Inflammatory macrophage treated with lipopolysaccharide for 1 hour (primary cell): ENCODE measurements at places on chromosomes 7 and 10.

GRCh38 chr10:46255801-46256747 lies 30.7 kb upstream of the ANTXRL start:
- peak; percentile 65 for DNase-seq

GRCh38 chr10:20740120-20740519 lies 157.0 kb downstream of the NEBL start:
- no peak for DNase-seq

GRCh38 chr7:130865408-130866236 lies 131.6 kb upstream of the KLF14 start:
- no peak for DNase-seq

DNA sequence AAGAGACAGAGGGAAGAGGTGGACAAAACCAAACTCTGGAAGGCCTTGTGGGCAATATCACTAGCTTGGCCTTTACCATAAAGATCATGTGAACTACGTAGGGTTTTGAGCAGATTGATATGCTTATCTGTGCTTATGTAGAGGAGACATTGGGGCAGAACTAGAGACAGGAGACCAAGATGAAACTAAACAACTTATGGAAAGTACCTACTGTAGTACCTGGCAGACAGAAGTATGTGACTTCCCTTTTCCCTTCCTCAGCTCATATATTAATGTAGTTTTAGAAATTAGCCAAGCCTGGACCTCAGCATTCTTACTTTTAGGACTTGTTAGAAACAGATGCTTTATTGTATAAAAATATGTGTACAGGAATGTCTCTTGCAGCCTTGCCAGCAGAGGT lies 14.0 kb upstream of the IL6 start:
- no peak for DNase-seq

DNA sequence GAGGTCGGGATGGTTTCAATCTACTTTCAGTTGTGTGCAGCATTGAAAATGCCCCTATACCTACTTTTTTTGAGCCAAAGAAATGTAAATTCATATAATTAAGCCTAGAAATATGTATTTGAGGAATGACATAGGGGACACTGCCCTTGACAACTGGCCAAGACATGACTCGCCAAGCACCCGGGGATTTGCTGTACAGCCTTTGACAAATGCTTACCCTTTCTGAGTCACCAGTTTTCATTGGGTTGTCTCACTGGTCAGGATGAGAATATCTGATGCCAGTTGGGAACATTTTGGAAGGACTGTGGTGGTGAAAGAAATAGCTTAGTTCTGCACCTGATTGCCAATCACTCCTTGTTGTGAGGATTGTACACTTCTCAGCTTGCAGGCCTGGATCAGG lies 166.8 kb upstream of the HABP2 start:
- DNase-seq = peak; percentile 60

DNA sequence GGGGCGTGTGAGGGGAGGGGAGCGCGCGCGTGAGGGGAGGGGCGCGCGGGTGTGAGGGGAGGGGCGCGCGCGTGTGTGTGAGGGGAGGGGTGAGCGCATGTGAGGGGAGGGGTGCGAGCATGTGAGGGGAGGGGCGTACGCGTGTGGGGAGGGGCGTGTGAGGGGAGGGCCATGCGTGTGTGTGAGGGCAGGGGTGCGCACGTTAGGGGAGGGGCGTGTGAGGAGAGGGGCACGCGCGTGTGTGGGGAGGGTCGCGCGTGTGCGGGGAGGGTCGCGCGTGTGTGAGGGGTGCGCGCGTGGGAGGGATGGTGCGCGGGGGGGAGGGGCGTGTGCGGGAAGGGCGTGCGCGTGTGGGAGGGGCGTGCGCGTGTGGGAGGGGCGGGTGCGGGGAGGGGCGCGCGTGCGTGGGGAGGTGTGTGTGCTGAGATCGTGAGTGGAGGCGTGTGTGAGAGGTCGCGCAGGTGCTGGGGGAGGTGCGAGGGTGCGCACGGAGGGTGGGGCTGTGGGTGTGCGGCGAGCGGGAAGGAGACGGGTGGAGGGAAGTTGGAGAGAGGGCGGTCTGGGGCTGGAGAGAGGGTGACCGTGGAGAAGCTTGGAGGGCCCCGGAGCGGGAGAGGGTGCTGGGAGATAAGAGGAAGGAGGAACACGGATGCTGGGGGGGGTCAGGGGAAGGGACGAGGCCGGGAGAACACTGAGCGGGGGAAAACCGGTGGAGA lies 19.7 kb downstream of the MXI1 start:
- DNase-seq = peak; percentile 29

GRCh38 chr7:3928727-3929515 lies 627.9 kb downstream of the SDK1 start:
- DNase-seq = no peak

DNA sequence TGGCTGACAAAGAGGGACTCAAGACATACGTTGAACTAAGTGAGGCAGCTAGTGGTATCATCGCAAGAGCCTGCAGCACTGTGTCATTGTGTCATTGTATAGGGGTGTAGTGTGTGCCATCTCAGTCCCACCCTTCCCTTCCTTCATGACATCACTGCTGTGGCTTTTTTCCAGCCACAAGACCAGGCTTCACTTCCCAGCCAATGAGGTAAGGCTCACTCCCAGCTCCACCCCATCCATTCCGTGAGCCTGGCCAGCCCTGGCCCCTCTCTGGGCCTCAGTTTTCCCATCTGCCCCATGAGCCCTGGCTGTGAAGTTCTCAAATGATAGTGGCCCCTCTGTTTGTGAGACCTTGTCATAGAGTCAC lies 134.3 kb upstream of the ZMIZ1 start:
- DNase-seq = no peak

DNA sequence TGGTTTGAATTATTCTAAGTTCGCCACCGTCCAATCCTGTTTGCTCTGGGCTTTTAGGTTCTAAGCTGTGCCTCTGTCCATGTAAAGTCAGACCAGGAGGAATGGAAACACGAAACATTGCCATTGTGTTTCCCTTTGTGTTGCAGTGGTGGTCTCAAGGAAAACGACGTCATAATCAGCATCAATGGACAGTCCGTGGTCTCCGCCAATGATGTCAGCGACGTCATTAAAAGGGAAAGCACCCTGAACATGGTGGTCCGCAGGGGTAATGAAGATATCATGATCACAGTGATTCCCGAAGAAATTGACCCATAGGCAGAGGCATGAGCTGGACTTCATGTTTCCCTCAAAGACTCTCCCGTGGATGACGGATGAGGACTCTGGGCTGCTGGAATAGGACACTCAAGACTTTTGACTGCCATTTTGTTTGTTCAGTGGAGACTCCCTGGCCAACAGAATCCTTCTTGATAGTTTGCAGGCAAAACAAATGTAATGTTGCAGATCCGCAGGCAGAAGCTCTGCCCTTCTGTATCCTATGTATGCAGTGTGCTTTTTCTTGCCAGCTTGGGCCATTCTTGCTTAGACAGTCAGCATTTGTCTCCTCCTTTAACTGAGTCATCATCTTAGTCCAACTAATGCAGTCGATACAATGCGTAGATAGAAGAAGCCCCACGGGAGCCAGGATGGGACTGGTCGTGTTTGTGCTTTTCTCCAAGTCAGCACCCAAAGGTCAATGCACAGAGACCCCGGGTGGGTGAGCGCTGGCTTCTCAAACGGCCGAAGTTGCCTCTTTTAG lies 46.3 kb upstream of the DMBT1 start:
- DNase-seq = no peak

DNA sequence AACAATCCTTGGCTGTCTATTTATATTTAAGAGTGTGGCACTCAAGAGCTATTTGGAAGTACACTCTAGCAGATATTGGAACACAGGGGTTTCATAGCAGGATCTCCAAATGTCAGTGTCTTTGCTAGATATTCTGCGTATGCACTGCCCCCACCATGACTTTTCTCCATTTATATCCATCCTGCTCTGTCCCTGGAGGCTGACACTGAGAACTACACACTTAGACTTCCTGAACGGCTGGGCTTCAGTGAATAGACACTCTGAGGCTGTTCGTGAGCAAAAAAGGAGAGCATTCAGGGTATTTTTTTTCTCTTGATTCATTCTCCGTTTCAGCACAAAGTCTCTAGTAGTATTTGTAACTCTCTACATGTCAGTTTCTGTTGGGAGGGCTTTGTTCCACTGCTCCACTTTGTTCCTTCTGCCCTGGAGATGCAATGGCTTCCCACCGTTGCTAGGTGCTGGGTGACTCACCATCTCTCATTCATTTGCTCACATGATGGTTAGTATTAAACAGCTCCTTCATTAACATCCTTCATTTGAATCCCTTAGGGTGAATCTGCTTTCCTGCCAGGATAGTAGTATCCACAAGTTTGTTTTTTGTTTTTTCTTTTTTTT lies 155.9 kb upstream of the SLC13A1 start:
- no peak for DNase-seq

GRCh38 chr7:149071641-149072437 lies 18.7 kb downstream of the ZNF786 start:
- peak; percentile 55 for DNase-seq

DNA sequence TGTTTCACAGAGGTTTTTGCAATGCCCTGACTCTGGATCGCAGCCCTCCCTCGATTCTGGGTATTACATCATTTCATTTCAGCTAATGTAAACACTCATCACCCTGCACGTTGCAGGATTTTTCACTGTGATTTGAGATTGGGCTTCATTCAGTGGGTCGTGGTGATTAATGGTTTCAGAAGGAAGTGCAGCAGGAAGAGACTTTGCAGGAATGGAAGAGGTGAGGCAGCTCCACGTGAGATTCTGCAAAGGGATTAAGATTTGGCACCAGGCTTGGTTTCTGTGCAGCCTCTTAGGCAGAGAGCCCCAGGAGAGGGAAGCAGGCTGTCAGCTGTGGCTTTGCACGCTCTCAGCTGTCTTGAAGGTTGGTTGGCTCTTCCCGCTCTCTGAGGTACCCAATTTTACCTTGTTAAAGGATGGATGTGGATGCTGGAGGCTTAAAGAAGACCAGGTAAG lies 95.2 kb downstream of the PLCE1 start:
- no peak for DNase-seq

GRCh38 chr10:17655009-17655408 lies 11.1 kb downstream of the STAM start:
- DNase-seq = no peak

- no peak for DNase-seq
Observed at GRCh38 chr7:119900996-119901672, 371.8 kb upstream of the KCND2 start.

DNA sequence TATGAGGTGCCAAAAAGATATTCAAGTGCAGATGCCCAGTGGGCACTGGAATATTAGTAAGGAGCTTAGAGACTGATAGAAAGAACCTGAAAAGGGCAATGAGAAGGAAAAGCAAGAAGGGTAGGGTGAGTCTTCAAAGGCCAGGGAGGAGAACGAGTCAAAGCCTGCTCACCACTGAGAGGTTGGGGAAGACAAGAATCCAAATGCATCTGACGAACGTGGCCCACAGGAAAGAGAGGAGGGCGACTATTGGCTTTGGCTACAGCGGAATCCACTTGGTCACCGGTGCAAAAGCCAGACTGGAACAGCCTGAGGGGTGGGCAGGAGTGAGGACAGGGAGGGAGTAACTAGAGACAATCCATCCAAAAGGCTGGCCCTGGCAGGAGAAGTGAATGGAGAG lies 216.7 kb upstream of the KLF14 start:
- no peak for DNase-seq

GRCh38 chr10:132347211-132347930 lies 15.4 kb downstream of the LRRC27 start:
- DNase-seq = no peak

- no peak for DNase-seq
Observed at GRCh38 chr10:44992070-44992731, 8.5 kb upstream of the ZNF22 start.

DNA sequence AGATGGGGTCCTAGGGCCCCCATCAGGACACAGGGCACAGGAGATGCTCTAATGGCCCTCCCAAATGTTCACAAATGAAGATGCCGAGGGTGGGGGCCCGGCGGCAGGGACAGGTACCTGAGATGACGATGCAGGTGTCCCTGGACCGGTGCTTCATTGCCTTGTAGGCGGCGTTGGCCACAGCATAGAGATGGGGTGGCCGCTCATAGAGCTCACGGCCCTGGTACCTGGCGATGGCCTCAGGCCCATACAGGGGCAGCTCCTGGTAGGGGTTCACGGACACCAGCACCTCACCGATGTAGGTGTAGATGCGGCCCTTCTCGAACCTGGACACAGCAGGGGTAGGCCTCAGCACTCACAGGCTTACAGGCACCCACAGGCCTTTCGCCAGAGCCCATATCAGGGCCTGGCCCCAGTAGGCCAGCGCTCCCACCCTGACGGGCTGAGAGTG lies 2.0 kb downstream of the MYO1G start:
- no peak for DNase-seq

GRCh38 chr7:155409980-155410379 lies 47.9 kb upstream of the EN2 start:
- no peak for DNase-seq

- DNase-seq = peak; percentile 14
Observed at GRCh38 chr7:56097700-56098099, 4.9 kb upstream of the PHKG1 start.

GRCh38 chr7:158268816-158269535 lies 318.6 kb downstream of the PTPRN2 start:
- DNase-seq = no peak

- DNase-seq = no peak
Observed at GRCh38 chr10:77970869-77971803, 44.6 kb upstream of the DLG5 start.

DNA sequence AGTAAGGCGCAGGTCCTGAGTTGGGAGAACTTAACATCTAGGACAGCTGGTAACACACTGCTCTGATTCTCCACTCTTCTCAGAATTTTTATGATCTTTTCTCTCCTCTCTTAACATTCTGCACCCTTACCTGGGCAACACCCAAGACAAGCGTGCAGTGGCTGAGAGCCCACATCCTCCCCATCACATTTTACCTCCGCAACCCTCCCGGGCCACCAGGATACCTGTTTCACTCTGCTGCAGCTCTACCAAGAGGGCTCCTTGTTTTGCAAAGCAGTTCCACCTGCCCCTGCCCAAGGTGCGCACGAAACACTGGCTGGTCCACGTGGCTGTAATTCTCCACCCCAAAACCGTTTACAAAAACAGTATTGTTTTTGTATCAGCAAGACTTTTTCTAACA lies 81.5 kb downstream of the ITIH5 start:
- DNase-seq = no peak

DNA sequence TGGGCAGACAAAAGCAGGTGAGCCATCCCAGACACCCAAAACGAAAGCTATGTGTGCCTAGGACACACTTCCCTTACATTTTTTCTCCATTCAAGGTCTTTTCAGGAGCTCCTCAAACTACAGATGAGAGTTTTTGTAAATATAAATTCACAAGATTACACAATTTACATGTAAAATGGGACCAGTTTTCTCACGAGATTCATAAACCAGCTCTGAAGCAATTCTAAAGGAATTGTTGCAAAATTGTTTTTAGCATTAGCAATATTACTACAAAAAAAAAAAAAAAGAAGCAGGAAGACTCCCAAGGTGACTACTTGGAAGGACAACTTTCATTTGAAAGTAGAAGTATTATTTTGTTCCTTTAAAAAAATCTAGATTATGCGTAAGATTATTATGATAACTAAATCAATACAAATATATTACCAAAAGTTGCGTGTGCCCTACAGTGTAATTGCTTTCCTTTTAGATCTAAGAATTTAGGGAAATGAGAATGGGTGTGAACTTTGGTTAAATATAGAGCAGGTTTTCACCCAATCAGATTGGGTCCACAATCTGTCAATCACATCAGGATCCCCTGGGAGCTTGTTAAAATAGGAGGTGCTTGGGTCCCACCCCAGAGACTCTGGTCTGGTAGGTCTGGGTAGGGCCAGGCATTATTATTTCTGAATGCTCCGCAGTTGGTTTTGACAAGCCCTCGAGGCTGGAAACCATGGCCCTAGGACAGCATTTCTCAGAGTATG lies 72.2 kb downstream of the TBXAS1 start:
- DNase-seq = peak; percentile 86
